ENCODE measurements at places on chromosomes 13 and 19.

DNA sequence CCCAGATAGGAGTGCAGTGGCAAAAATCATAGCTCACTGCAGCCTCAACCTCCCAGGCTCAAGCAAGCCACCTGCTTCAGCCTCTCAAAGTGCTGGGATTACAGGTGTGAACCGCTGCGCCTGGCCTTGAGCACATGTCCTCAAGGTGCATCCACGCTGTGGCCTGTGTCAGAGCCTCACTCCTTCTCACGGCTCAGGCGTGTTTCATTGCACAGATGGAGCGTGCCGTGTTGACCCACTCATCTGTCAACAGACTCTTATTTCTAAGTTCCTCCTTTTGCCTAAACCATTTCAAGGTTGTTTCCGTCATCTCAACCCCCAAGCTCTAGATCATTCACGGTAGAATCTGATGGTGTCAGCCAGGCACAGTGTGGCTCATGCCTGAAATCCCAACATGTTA lies 28.2 kb downstream of the ATP8B3 start:
- DNase-seq: no peak

DNA sequence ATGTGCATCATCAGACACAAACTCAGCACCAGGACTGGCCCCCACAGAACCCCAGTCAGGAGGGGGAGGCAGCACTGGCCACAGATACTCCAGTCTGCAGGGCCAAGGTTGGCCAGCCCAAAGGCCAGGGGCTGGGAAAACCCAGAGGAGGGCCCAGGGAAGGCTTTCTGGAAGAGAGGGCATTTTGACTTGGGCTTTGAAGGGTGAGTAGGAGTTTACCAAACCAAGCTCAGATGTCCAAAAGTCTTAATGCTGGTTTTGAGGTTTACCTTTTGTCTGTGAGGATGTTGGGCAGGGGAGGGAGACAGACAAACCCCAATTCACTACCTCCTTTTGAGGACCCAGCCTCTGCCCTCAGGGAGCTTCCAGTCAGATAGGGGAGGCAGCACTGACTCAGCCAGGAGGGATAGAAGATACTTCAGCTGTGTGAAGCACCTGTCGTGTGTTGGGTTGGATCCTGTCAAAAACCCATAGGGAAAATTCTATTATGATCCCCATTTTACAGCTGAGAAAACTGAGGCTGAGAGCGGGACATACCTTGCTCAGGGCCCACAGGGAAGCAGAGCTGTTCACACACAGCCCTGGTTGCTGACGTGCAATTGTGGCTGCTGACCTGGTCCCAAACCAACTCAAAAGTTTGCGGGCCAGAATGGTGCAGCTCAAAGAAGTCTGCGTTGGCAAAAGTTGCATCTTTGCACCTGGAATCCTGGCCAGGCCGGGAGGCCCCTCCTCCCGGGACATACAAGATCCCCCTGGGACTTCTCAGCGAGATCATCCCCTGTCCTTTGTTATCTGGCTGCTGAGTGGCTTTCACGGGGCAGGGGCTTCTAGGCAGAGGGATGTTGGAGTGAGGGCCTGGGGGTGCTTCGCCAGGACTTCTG lies 13.1 kb downstream of the CILP2 start:
- DNase-seq: no peak

- no peak for DNase-seq
Measured at GRCh38 chr19:41447732-41448332, 4.9 kb downstream of the ERICH4 start.

DNA sequence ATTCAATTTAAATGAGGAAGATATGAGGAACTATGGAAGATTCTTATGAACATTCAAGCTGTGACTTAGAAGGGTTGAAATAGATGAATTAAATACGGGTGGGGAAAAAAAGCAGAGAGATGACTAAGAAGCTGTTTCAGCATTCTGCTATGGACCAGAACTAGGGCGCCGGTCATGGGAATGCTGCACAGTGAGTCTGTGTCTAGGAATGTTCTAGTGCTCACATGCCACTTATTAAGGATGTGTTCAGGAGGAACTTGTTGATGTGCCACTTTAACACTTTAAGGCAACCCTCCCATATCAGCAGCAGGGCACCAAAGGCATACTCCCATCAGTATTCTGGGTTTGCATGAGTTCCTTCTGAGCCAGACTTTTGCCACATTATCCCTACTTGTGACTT lies 152.1 kb downstream of the POSTN start:
- no peak for DNase-seq

All from esophagus squamous epithelium (tissue), 5 donors.